ENCODE measurements at places on chromosomes 1 and 21.

GRCh38 chr1:60969971-60970509 lies 112.3 kb upstream of the NFIA start:
- DNase-seq, result no peak

DNA sequence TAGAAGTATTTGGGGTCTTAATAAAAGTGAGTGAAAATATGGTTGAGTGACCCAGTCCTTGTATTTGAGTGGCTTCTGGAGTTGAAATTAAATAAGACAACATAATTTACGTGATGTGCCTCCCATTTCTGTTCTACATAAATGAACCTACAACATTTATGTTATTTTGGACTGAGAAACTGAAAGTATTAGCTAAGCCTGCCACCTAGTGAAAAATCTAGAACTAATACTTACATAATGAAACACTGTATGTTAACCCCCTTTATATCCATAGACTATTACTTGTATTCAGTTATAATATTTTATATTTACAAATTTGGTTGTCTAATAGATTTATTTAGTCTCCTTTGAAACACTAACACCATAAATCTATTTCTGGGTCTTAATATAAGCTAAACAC lies 298.9 kb downstream of the KCNT2 start:
- DNase-seq, result no peak

DNA sequence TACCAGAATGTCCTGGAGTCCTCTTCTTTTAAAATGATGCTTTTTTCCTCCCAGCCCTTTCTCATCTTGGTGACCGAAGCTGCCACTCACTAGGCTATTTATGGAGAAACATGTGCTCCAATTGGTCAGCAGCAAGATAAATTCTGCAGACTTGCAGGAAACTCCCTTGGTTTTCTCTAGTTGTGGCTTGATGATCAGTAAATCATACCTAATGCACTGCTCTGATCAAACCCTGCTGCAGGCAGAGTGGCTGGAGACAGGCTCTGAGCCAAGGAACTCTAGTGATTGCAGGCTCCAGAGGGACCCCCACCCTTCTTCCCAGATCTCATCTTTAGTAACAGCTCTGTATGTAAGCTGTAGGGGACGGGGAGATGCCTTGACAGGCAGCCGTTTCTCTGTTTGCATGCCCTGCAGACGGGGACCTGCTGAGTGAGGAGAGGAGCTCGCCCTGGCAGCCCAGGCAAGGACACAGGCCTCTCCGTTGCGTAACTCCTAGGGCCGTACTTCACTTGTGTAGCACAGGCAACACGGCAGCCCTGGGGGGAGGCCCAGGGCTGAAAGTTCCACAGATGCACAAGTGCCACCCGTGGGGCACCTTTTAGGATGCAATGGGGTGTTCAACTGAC lies 14.5 kb downstream of the SLC6A17 start:
- DNase-seq, result no peak

- no peak for DNase-seq
Measured at GRCh38 chr1:181144238-181144637, 55.7 kb downstream of the IER5 start.

DNA sequence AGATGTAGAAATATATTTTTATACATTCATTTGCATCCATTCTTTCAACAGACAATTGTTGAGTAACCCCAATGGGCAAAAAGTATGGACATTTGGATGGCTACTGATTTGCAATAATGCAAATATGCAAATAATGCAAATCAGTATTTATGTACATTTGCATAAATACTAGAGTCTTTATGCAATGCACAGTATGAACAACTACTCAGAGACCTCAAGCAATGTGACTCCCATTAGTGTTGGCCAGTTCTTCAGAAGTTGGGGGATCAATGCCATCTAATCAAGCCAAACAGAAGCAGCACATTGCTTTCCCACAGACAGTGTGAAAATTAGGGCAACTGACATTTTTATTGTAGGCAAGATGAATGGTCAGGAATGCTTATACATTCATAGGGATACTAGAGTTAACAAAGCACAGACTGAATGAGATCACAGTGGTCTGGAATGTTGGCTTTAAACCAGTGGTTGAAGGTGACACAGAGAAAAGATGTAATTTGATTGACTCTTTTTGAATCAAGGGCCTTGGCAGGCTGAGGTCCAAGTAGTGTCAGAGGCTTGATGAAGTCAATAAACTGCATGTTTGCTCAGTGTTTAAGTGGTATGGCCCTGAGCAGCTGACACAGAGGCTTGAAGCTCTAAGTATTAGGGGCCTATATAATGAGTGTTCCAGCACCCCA lies 256.6 kb downstream of the CTH start:
- no peak for DNase-seq

DNA sequence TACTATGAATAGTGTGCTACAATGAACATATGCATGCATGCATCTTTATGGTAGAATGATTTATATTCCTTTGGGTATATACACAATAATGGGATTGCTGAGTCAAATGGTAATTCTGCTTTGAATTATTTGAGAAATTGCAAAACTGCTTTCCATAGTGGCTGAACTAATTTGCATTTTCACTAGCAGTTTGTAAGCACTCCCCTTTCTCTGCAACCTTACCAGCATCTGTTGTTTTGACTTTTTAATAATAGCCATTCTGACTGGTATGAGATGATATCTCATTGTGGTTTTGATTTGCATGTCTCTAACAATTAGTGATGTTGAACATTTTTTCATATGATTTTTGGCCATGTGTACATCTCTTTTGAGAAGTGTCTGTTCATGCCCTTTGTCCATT lies 24.0 kb upstream of the DIRAS3 start:
- DNase-seq, result no peak

- no peak for DNase-seq
Measured at GRCh38 chr1:10378081-10378841, 20.6 kb upstream of the PGD start.

- no peak for DNase-seq
Measured at GRCh38 chr1:19909392-19909791, 14.0 kb downstream of the PLA2G2E start.

GRCh38 chr1:154807048-154807591 lies 63.0 kb downstream of the KCNN3 start:
- DNase-seq, result no peak

GRCh38 chr1:233869680-233870079 lies 34.8 kb upstream of the SLC35F3 start:
- no peak for DNase-seq

DNA sequence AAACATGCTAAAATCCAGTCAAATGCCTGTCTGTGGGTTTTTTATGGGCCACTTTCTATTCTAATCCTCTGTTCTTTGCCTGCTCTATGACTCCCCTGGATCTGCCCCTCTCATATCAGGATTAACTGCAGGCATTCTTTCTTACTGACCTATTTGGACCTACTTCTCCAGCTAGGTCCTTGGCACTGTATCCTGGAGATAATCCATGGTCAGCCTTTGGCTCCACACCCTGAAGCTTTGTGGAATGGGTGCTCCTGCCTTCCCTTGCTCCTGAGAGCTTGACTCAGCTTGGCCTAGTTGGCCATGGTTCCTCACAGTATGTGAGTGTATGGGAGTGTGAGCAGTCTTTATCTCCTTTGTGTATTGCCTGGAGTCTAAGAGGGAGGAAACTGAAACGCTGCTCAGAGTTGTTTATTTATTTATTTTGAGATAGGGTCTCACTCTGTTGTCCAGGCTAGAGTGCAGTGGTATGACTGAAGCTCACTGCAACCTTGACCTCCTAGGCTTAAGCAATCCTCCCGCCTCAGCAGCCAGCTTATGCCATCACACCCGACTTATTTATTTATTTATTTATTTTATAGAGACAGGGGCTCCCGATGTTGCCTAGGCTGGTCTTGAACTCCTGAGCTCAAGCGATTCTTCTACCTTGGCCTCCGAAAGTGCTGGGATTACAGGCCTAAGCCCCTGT lies 28.7 kb upstream of the CDC14A start:
- DNase-seq, result no peak

DNA sequence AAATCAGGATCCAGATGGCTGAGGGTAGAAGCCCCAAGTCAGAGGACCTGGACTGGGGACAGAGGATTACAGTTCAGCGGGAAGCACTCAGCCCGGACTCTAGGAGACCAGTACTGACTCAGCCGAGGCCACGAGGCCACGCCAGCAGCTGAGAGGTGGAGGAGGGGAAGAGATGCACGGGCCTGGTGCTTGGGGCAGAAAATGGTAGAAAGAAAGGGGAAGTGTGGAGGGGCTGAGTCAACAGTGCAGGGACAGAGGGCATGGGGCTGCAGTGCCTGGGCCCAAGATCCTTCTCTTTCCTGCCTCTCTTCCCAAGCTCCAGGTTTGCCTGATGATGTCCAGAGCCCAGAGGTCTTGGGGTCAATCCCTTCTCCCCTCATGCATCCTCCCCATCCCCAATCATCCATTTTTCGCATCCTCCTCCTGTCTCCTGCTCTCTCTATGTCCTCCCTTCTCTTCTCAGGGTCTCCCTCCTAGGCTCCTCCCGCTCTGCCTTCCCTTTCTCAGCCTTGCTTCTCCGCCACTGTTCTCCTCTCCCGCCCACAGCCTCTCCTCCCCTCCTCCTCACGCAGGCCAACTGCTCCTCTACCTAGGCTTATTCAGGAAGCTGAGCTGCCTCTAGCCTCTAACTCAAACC lies 7.7 kb downstream of the ARHGEF2 start:
- no peak for DNase-seq

DNA sequence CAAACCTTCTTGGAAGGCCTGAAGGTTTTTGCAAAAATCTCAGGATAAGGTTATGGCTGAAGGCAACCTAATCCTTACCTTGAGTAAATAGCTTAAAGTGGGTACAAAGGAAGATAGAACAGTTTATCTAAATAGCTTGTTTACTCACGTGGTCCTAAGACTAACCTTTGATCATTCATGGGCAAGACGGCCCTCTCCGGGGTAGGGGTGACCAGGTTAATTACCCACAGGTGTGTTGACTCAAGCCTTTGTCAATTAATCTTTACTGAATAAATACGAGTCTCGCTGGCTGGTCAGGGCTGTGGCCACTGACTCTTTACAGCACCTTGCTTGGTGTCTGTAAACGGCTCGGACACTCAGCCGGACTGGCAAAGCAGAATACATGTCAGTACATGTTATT lies 10.8 kb downstream of the AADACL4 start:
- no peak for DNase-seq

- DNase-seq, result no peak
Measured at GRCh38 chr1:44590475-44590874, 83.8 kb downstream of the TMEM53 start.

DNA sequence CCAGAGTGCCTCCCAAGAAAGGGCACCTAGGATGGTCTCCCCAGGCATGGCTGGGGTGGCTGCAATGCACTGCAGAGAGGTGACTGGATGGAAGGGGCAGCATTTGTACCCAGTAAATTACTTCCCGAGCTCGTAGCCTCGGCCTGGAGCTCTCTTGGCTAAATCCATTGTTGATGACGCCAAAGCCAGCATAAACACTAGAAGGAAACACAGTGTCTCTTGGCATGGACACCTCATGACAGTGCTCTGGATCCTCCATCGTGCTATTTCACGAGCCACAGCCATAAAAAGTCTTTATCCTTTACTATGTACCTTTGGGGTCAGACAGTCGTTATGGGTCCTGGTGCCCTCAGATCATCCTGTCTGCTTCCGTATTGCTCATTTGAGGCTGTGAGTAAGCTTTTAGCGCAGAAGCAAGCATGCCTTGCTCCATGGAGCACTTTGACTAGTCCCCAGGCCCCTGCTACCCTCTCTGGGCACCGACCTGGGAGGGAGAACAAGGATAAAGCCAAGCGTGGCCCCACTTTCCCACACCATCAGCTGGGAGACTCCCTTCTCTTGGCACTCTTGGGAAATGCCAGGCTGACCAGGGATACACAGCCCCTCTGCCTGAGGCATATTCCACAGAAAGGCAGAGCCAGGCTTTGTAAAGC lies 10.3 kb upstream of the PRELP start:
- no peak for DNase-seq

GRCh38 chr1:114286179-114286578 lies 132.5 kb upstream of the SYT6 start:
- DNase-seq, result no peak

DNA sequence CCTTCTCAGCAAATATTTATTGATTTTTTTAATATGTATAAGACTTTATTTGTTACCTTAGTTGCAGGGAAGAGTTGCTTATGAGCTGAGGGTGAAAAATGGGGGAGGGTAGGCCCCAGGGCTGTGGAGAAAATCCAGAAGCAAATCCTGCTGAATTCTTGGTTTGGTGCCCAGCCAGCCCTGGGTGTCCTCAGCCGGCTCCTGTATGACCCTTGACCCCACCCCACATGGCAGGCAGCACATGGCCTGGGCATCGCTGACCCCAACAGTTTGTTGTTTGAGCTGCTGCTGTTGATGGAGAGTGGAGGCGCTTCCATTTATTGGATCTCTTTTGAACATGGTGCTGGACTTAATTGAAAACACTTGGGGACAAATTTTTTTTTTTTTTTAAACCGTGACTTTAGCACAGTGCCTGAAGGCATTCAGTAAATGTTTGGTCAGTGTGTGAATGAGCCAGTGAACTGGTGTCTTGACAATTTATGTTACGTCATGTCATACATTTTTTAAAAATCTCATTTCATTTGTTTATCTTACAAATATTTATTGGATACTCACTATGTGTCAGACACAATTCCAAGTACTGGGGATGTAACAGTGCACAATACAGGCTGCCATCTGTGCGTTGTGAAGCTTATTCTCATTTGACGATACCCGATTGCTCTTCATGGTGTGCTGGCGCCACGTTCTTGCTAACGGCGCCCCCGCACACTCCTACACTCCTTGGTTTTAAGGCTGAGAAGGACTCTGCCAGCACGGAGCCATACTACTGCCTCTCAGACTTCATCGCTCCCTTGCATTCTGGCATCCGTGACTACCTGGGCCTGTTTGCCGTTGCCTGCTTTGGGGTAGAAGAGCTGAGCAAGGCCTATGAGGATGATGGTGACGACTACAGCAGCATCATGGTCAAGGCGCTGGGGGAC lies 98.8 kb downstream of the MTR start:
- no peak for DNase-seq

- DNase-seq, result no peak
Measured at GRCh38 chr1:192747301-192747700, 61.5 kb upstream of the RGS2 start.

GRCh38 chr1:7046891-7047290 lies 261.6 kb downstream of the CAMTA1 start:
- no peak for DNase-seq

DNA sequence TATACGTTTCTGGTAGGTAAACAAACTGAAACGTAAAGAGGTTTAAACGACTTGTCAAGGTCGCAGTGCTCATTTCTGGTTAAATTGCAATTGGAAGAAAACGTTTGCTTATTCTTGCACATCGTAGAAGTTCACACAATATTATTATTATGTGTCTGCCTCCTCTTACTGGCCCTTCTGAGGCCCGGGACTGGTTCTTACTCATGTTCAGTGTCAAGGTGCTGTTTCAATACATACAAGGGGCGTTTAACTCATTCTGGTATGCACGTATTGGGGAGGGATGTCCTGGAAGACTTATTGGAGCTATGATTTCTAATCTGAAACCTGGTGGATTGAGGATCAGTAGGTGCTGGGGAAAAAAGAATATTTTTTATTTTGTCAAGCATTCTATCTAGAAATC lies 932 bp downstream of the RPF1 start:
- no peak for DNase-seq
